ENCODE measurements at places on chromosomes 6 and 20.

- no peak for DNase-seq
These were observed 31.4 kb downstream of the TFAP2A start for GRCh38 chr6:10383331-10384090.

DNA sequence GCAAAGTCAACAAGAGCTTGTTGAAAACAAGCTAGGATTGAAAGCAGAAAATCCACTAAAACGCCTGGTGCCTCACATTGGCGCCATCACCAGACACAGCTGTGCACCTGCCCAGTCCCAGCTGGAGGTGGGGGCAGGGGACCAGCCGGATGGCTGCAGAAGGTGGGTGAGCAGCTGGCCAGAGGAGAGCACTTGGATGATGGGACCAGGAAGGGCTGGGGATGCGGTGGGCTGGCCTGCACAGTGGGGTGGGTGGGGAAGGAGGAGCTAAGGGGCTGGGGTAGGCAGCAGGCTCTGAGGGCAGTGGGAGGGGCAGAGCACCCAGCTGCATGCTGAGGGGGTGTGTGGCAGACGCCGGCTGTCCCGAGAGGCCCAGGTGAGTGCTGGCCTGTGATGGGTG lies 7.1 kb downstream of the CABLES2 start:
- DNase-seq = no peak

- DNase-seq = no peak
These were observed 48.8 kb upstream of the FBXO30 start for GRCh38 chr6:145863366-145863765.

DNA sequence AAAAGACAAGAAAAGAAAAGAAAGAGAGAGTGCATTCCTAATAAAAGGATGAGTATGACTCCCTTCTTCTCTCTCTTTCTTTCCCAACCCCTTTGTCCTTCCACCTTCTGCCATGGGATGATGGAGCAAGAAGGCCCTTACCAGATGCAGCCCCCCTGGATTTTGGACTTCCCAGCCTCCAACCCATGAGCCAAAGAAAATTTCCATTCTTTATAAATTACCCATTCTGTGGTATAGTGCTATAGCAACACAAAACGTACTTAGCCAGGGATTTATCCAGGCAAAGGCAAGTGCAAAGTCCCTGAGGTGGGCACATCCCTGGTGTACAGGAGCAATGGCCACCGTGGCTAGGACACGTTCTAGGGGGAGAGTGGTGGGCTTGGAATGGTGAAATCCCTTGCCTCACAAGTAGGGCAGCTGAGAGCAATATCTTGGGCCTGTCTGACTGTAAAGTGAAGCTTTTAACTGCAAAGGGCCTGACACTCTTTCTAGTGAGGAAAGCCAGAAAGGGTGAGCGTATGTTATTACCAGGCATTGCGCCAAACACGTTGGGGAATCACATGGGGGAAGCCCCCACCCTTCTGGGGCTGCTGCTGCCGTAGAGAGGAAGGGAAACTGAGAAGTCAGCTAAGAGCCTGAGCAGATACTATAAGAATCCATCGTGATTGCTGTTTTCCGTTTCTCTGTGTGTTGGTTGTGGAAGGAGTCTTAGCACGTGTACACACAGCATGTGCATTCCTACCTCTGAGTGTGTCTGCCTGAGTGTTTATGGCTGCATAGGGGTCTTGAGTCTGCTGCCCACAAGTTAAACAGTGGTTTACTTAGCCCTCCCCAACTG lies 50.7 kb upstream of the SIRPA start:
- DNase-seq = peak; percentile 64

DNA sequence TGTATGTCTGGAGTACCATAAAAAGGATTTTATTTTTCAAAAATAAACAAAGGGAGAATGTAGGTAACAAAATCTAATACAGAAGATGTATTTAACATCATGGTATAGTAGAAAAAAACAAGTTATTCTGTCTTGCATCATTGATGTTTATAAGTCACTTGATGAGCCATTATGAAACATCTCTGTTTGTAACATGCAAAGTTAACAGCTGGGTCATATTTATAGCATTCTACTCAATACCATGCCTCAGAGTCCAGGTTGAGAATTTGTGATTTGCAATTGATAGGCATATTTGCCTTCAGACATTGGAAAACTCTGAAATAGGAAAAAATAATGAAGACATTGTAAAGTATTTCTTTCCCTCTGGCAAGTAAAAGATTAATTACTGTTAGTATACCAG lies 52.3 kb upstream of the IL20RA start:
- peak; percentile 56 for DNase-seq
